Activated CD4-positive, alpha-beta T cell treated with anti-CD3 and anti-CD28 coated beads, Interleukin-10, Interleukin-2, amounts not matched to agents 100 ng/mL and 50 ng/mL, durations not matched to agents 16 hours and 8 hours (primary cell): ENCODE measurements at places on chromosomes 6 and 20.

DNA sequence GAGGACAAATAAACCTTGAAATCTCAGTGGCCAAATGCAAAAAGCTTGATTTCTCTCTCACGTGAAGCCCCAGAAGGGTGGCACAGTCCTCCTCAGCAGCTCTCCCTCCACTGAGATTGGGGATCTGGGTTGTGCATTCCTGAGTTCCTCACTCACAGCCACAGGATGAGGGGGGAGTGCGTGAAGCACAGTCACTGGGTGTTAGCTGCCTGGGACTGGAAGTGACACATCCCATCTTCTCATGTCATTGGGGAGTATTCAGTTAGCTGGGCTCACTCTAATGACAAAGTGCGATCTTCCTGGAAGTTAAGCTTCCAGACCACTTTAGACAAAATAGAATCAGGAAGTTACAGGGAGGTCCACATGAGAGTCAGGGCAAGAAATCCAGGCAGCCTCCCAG is 192.2 kb upstream of the LRFN2 start:
- no peak for DNase-seq

GRCh38 chr6:167653561-167653960 is 173.2 kb upstream of the AFDN start:
- DNase-seq, result no peak

- DNase-seq, result no peak
Observed at GRCh38 chr6:128919412-128920180, 36.7 kb downstream of the LAMA2 start.

DNA sequence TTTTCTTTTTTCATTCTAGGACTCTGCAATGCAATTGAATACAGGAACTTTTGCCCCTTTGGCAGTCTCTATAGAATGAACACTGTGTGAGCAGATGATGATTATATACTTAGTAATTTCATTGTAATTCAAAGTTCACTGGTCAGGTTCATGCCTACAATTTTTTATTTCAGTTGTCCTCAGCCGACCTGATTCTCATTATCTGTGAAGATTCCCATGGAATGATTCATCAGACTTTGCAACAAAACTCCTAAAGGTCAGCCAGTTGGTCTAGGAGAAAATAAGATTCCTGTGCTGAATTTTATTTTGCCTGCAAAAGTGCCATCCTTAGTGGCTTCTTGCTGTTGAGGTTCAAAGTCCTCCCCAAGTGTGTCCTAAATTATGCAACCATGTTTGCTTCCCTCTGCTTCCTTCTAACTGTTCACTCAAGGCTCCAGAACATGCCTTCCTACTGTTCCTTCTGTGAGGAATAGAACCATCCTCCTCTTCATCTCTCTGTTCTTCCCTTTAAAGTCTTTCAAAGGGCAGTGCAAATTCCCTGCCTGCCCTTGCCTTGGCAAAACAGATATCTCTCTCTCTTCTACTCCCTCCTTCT is 194.2 kb upstream of the CNR1 start:
- no peak for DNase-seq

DNA sequence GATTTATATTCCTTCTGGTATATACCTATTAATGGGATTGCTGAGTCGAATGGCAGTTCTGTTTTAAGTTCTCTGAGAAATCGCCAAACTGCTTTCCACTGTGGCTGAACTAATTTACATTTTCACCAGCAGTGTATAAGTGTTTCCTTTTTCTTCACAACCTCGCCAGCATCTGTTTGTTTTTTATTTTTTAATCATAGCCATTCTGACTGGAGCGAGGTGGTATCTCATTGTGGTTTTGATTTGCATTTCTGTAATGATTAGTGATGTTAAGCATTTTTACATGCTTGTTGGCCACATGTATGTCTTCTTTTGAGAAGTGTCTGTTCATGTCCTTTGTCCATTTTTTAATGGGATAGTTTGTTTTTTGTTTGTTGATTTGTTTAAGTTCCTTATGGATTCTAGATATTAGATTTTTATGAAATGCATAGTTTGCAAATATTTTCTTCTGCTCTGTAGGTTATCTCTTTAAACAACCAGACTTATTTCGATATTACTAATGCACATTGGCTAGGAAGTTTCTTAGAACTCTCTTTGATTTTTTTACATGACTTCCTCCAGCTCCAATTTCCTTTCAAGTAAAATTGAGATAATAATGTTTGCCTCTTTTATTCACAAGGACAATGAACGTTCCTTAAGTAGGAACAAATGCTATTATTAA is 12.2 kb upstream of the VNN1 start:
- peak; percentile 54 for DNase-seq

GRCh38 chr6:13914351-13914750 is 10.4 kb upstream of the RNF182 start:
- no peak for DNase-seq
